ENCODE measurements at places on chromosomes 4 and X.

- DNase-seq: no peak
Observed at GRCh38 chr4:57136281-57136680, 26.1 kb upstream of the IGFBP7 start.

DNA sequence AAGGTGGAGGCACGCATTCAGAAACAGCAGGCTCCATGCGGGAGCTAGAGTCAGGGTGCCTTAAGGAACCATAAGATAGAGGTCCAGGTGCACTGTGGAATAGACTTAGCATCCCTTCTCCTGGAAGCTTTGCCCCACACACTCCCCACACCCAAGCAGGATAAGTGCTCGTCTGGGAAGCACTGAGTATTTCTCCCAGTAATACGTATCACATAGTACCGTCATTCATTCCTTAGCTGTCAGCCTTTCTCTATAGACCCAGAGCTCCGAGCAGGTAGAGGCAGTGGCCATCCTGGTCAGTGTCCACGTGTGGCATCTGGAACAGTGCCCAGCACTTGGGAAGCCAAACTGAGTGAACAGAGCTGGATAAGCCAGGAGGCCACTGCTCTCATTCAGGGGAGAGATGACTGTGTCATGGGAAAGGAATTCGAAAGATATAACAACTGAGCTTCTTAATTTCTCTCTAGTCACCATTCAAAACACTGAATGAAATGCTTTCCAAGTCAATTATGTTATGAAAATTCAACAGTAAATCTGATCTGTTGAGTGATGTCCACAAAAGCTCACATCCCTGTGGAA lies 9.9 kb downstream of the APBB2 start:
- no peak for DNase-seq

GRCh38 chrX:114635986-114636385 lies 52.1 kb downstream of the HTR2C start:
- no peak for DNase-seq

GRCh38 chrX:131577999-131578734 lies 34.3 kb downstream of the OR13H1 start:
- no peak for DNase-seq

- no peak for DNase-seq
Observed at GRCh38 chr4:10080589-10081217, 35.9 kb downstream of the WDR1 start.

DNA sequence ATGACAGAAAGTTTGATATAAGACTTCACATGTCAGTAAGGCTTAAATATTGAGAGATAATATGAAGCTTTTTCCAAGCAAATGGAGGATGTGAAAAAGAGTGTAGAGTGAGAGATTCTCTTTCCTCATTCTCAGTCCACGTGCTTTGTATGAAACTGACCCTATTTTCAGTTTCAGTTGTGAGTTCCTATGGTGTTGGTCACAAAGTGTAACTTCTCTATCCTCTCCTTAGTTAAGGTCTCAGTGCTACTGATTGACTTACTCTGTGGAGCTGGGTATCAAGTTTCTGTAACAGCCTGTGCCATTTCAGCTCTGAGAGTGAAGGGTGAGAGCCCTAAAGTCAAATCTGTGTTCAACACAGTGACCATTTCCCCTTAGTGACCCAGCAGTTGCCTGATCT lies 277.2 kb downstream of the EPHA5 start:
- no peak for DNase-seq

DNA sequence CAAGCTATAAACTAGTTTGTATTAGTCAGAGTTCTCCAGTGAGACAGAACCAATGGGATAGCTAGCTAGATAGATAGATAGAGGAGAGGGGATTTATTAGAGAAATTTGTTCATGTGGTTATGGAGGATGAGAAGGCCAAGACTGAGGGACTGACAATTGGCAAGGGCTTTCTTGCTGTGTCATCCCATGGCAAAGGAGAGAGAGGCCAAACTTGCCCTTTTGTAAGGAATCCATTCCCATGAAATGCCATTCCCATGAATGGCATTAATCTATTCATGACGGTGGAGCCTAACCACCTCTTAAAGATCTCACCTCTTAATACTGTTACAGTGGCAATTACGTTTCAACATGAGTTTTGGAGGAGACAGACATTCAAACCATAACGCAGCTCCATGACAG lies 58.1 kb downstream of the LINC00632 start:
- DNase-seq: no peak

GRCh38 chrX:103405009-103405333 lies 28.6 kb downstream of the BEX3 start:
- no peak for DNase-seq

All from stimulated activated CD8-positive, alpha-beta memory T cell treated with anti-CD3 and anti-CD28 coated beads, Interleukin-4, amount 100 ng/mL, for 4 hours (primary cell).